ENCODE measurements at places on chromosomes 4 and X. TPM values are rescaled to one million over a fixed set of nuclear protein-coding genes. Genes with fewer than 3 reads are reported as not detected.

The MSX1 gene
- 0.55 TPM for total RNA-seq

- peak overlapping the region; percentile 98 for H3K4me3 ChIP-seq
- DNase-seq, result no peak
- no peak overlapping the region for H3K27ac ChIP-seq
- H3K4me1 ChIP-seq, result peaks cover 33% of the 10 kb centered on the region
Measured at GRCh38 chrX:1389993-1390285, 2.0 kb downstream of the SLC25A6 start.

GRCh38 chr4:169220447-169220846, 50.3 kb downstream of the SH3RF1 start:
- no peaks in the 10 kb centered on the region for H3K36me3 ChIP-seq
- DNase-seq, result no peak
- H3K27ac ChIP-seq, result no peak overlapping the region
- H3K27me3 ChIP-seq, result no peaks in the 10 kb centered on the region
- H3K4me3 ChIP-seq, result no peak overlapping the region
- H3K4me1 ChIP-seq, result peaks cover 37% of the 10 kb centered on the region

The CCDC149 gene
- total RNA-seq, result 22.9 TPM

DNA sequence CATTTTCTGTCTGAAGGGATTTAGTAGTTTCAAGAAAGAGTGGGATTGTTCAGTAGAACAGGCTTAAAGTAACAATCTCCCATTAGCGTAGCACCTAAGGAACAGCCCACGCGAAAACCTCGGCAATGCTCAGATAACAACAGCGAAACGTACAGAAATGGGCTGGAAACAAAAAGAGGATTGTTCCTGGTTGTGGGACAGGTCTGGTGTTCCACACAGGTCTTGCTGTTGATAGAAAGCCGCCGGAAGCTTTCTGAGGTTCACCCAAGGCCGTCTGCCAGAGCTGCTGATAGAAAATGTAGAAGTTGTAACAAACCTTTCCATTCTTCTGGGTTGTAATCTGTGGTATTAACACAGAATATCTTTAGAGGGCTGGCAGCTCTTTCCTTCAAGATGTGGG, 69.4 kb upstream of the CLCN4 start:
- no peak overlapping the region for H3K4me3 ChIP-seq
- peaks cover 48% of the 10 kb centered on the region for H3K4me1 ChIP-seq
- no peak overlapping the region for H3K27ac ChIP-seq
- peaks cover 14% of the 10 kb centered on the region for H3K36me3 ChIP-seq

DNA sequence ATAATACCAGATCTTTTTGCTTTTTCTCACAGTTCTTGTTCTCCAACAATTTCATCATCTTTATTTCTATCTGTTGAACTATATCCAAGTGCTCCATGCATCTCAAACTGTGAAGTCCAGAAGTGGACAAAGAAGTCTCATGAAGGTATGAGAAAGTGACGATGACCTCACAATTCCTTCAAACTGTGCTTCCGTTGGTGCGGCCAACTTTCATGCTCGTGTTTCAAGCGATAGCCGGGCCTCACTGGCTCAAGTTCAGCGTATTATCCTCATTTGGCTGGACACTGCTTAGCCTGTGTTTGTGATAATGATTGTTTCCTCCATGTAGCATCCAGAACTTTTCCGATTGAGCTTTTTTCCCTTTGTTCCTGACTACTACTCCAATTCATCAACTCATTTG, 143.1 kb downstream of the PALLD start:
- H3K27ac ChIP-seq, result no peak overlapping the region
- no peaks in the 10 kb centered on the region for H3K27me3 ChIP-seq
- H3K36me3 ChIP-seq, result no peaks in the 10 kb centered on the region
- DNase-seq, result no peak
- no peaks in the 10 kb centered on the region for H3K4me1 ChIP-seq
- no peak overlapping the region for H3K4me3 ChIP-seq

The JCHAIN gene
- 25.0 TPM for total RNA-seq

GRCh38 chr4:66284991-66285451, 614.7 kb upstream of the EPHA5 start:
- H3K27me3 ChIP-seq, result no peaks in the 10 kb centered on the region
- no peak for DNase-seq
- no peak overlapping the region for H3K4me3 ChIP-seq
- H3K27ac ChIP-seq, result no peak overlapping the region

DNA sequence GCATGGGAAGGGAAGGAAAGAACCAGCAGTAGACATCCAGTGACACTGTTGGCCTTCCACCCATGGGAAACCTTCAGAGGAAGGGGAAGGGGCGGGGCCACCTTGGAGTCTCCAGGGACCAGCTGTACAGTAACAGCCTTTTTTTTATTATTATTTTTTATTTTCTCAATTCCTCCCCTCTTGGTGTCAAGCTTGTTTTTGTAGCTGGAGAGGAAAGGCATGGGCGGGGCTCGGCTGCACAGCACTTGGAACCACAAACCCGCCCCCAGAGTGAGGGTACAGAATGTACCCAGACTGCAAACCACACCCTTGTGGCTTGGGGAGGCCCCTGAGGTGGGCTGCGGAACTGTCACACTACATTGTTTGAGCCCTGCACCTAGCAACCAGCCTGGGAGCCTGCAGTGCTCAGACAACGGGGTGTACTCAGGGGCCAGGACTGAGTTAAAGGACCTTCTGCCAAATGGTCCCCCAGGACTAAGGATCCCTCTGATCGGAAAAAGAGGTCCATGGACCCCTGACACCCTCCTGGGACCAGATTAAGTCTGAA, 45.7 kb downstream of the PRPS1 start:
- peak; percentile 87 for DNase-seq
- peak overlapping the region; percentile 90 for H3K27ac ChIP-seq
- peaks cover 56% of the 10 kb centered on the region for H3K4me1 ChIP-seq
- H3K4me3 ChIP-seq, result peak overlapping the region; percentile 15

DNA sequence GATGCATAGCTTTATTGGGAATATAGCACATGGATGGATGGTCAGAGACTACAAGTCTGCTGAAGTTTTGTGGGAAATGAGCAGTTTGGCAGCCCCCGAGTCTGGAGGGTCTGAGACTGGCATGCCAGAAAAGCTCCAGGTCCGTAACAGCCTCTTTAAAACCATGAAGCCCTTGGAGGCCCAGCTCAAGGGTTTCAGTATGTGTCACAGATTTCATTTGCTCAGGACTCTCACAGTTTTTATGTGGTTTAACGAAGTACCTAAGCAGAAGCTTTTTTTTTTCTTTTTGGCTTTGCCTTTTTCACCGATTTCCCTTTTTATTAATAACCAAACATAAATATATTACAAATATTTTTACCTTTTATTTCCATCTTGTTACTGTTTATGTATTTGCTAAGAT, 30.6 kb upstream of the TMEM184C start:
- H3K27ac ChIP-seq, result no peak overlapping the region
- DNase-seq, result no peak
- no peak overlapping the region for H3K4me3 ChIP-seq
- H3K36me3 ChIP-seq, result no peaks in the 10 kb centered on the region
- no peaks in the 10 kb centered on the region for H3K27me3 ChIP-seq

- H3K4me1 ChIP-seq, result no peaks in the 10 kb centered on the region
- H3K27me3 ChIP-seq, result no peaks in the 10 kb centered on the region
- H3K27ac ChIP-seq, result no peak overlapping the region
- no peaks in the 10 kb centered on the region for H3K36me3 ChIP-seq
Measured at GRCh38 chr4:107319386-107319785, 283.3 kb upstream of the DKK2 start.

DNA sequence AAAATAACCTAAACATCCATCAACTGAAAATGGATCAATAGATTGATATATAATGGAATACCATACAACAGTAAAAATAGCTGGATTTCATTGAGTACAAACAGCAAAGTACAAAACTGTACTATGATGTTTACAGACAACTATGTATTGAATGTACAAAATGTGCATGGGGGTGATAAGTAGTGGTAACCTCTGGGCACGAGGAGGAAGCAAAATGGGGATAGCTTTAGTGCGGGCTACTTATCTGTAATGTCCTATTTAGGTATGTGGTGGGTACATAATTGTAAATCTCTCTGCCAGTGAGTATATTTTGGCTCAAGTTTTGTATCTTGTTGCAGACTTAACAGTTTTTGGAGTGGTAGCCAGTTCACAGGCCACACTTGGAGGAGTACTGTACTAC, 123.6 kb downstream of the STAG2 start:
- no peaks in the 10 kb centered on the region for H3K4me1 ChIP-seq
- H3K27ac ChIP-seq, result no peak overlapping the region
- DNase-seq, result no peak
- no peak overlapping the region for H3K4me3 ChIP-seq
- H3K36me3 ChIP-seq, result peaks cover 78% of the 10 kb centered on the region

DNA sequence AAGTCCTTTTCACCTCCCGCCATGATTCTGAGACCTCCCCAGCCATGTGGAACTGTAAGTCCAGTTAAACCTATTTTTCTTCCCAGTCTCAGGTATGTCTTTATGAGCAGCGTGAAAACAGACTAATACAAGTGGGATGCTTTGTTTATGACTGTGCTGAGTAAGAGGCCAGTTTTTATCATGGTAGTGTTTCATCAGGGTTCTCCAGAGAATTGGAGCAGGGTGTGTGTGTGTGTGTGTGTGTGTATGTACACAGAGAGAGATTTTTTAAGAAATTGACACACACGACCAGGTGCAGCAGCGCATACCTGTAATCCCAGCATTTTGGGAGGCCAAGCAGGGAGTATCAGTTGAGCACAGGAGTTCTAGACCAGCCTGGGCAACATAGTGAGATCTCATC, 34.6 kb upstream of the SLC2A9 start:
- no peak overlapping the region for H3K4me3 ChIP-seq
- no peaks in the 10 kb centered on the region for H3K4me1 ChIP-seq
- H3K36me3 ChIP-seq, result no peaks in the 10 kb centered on the region
- DNase-seq, result no peak

The ANKRD50 gene
- total RNA-seq, result 26.3 TPM

The PAGE2B gene
- total RNA-seq, result not detected

DNA sequence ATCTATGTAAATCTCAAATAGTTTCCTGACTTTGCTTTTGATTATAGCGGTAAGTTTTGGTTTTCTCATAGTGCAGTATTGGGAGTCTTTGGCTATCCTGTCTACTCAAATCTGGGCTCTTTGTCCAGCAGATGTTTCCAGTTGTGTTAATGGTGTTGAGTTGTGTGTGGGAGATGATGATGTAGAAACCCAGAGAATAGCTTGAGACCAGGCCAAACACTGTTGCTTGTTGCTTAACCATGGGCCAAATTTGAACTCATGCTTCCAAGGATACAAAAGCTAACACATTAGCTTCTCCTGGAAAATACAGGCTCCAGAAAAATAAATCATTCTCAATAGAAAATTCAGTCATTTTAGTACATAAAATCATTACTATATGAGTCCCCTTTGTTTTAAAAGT, 82.6 kb upstream of the GYPA start:
- DNase-seq, result peak; percentile 20
- no peak overlapping the region for H3K27ac ChIP-seq
- no peaks in the 10 kb centered on the region for H3K36me3 ChIP-seq
- no peaks in the 10 kb centered on the region for H3K4me1 ChIP-seq

GRCh38 chr4:130056286-130056685, 960.3 kb downstream of the C4orf33 start:
- H3K36me3 ChIP-seq, result no peaks in the 10 kb centered on the region
- H3K4me1 ChIP-seq, result no peaks in the 10 kb centered on the region
- H3K4me3 ChIP-seq, result no peak overlapping the region
- DNase-seq, result no peak

The BEND2 gene
- total RNA-seq, result not detected

- no peak overlapping the region for H3K4me3 ChIP-seq
- no peaks in the 10 kb centered on the region for H3K27me3 ChIP-seq
- H3K36me3 ChIP-seq, result no peaks in the 10 kb centered on the region
Measured at GRCh38 chr4:180967936-180968335, 1275.3 kb upstream of the TENM3 start.

The TRIM61 gene
- not detected for total RNA-seq

The PAGE3 gene
- not detected for total RNA-seq

DNA sequence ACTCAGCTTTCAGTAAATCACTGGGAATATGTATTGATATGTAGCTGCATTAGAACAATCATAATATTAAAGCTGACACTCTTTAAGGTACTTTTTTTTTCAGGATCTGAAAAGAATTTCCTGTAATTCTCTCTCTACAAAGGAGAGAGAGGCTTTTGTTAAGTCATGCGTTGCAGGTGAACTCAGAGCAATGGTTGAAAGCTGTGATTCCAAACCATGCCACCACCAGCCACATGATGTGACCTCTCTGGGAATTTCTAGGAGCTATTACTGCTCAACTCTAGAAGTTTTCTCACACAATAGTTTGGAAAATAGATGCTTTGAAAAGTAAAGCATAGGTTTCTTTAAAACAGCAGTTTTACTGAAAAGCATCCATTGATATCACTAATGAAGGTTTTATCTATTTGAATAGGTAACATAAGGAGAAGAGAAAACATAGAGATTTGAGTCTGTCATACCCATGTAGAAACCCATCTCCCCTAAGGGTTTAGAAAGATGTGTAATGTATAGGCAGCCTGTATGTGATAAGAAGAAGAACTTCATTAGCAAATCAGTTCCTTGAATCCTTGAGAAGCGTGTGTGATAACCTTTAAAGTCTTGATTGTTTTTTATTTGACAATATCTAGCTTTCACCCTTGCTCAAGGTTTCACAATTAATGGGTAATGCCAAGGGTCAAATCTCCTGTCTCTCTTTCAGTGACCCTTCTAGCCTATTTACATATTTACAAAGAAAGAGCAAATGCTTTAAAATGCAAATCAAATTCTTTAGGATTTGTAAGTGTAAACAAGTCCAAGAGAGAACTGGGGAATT, 161.0 kb upstream of the ANKRD50 start:
- H3K36me3 ChIP-seq, result no peaks in the 10 kb centered on the region
- no peak overlapping the region for H3K27ac ChIP-seq
- H3K4me3 ChIP-seq, result no peak overlapping the region
- no peak for DNase-seq
- H3K4me1 ChIP-seq, result no peaks in the 10 kb centered on the region

DNA sequence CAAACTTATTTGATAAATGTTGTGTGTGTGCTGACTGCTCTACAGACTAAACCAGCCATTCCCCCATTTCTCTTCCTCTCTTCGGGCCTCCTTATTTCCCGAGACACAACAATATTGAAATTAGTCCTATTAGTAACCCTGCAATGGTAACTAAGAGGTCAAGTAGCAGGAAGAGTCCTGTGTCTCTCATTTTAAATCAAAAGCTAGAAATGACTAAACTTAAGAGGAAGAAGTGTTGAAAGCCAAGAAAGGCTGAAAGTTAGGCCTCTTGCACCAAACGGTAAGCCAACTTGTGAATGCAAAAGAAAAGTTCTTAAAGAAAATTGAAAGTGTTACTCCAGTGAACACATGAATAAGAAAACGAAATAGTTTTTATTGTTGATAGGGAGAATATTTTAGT, 357.8 kb upstream of the SLC7A11 start:
- H3K4me3 ChIP-seq, result no peak overlapping the region
- DNase-seq, result no peak
- H3K36me3 ChIP-seq, result no peaks in the 10 kb centered on the region
- H3K27ac ChIP-seq, result no peak overlapping the region

Measured in stomach (tissue), 19 donors.